ENCODE measurements at places on chromosomes 2 and 18.

GRCh38 chr2:65112633-65113032 is 17.3 kb downstream of the RAB1A start:
- no peak for DNase-seq

DNA sequence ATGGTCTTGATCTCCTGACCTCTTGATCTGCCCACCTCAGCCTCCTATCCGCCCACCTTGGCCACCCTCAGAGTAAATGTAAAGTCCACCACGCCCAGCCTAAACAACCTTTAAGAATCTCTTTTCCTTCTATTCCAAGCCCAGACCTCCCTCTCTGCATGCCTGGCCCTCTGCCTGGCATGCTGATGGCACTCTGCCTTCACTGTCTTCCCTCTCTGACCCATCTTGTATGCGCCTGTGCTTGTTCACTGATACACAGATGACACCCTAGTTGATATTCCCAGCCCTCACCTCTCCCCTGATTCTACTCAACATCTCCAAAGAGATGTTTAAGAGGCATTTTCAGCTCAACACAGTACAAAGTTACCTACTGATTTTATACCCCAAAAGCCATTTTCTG is 466.8 kb upstream of the MEX3C start:
- DNase-seq, result no peak

GRCh38 chr2:138209009-138209408 is 244.7 kb downstream of the HNMT start:
- no peak for DNase-seq

DNA sequence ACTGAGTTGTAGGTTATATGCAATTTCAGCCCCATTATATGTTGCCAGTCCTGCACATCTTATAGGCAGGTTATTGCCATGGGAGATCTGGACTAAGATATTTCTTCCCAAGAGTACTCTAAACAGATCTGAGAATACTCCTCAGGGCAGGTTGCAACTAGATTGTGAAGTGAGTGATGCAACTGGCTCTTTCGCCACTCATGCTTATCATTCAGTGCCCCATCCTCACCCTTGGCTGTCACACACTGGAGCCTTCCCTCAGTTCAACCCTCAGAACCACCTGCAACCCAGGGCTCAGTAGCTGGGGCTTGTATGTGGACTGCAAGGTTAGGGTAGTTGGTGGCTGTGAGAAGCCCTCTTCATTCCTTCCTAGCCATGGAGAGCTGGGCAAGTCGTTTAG is 14.1 kb downstream of the MERTK start:
- no peak for DNase-seq

DNA sequence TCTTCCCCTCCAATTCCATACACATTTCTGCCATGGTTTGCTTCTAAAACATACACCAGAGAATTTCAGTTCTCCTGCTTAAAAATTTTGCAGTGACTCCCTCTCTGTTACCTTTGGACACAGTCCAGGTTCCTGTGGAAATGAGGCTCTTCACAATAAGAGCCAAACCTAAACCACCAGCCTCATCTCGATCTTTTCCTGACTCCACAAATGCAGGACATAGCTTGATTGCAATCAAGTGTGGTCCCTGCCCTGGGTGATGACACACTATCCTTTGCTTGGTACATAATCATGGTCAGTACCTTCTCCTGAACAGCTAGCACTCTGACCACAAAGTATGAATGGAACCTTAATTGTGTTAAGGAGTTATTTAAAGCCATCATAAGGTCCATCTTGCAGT is 134.9 kb upstream of the CHAC2 start:
- DNase-seq, result no peak

DNA sequence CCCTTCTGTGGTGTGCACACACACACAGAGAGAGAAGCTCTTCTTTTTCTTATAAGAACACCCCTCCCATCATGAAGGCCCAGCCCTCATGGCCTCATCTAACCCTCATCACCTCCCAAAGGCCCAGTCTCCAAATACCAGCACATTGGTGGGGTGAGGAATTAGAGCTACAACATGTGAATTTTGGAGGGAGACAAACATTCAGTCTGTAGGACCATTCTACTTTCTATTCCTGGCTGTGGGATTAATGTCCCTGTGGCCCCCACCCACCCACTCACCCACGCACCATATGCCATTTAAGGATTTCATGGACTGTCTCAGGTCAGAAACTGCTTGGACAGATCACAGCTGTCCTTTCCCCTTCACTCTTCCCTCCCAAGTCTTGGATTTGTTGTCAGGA is 190.2 kb downstream of the GBX2 start:
- DNase-seq, result no peak

DNA sequence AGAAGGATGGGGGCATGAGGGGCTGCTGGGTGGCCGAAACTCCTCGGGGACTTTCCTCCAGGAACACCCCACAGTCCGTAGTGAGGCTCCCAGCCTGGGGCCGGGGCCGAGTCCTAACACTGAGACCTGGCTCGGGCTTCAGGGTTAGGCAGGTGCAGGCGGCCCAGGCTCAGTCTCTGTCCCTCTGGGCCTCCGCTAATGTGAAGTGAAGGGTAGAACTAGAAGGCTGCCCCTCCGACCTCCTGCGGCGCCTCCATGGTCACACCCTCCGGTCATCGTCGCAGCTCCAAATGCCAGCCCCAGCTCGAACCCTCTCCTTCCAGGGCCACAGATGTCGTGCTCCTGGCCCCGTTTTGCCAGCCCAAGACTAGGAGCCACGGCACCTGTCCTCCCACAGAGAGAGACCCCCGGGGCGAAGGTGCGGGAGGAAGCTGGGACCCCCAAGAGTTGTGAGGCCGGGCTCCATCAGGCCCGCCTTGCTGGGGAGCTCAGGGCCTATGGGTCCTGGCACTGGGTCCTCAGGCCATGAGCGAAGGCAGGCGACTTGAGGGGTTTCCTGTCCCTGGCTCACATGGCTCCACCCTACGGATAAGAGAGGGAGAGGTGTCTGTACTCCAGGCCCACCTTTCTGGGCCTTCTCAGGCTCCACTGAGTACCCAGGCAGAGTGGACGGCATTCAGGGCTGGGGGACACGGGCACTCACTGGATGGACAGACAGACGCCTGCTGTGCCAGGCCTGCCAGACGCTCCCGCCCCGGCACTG is 797 bp downstream of the ANO7 start:
- no peak for DNase-seq

GRCh38 chr18:49628119-49628518 is 66.3 kb downstream of the LIPG start:
- DNase-seq, result no peak

DNA sequence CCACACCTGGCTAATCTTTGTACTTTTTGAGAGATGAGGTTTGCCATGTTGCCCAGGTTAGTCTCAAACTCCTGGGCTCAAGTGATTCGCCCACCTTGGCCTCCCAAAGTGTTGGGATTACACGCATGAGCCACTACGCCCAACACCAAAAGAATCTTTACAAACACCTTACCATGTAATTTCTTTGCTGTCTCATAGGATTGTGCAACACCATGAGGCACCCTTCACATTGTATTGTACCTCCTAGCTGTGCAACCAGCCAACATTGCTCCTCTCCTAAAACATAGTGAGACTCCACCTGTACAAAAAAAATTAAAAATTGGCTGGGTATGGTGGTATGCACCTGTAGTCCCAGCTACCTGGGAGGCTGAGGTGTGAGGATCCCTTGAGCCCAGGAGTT is 3.1 kb upstream of the MFSD6 start:
- no peak for DNase-seq

DNA sequence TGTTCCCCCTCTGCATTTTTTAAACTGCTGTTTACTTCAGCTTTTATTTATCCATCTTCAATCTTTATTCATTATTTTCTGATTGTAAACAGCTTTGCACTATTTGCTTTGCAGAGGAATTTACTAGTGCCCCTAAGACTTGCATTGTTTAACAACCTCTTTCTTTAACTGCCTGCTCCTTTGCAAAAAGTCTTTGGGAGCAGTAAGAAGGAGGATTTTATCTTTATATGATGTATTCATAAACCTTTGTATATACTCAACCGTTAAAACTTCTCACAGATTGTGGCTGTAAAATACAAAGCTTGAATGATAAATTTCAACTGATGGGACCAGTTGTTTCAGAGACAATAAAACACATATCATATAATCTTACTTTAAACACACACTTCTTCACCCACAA is 20.1 kb upstream of the VIT start:
- DNase-seq, result no peak

- DNase-seq, result no peak
Measured at GRCh38 chr2:238791354-238791753, 56.5 kb upstream of the TWIST2 start.

DNA sequence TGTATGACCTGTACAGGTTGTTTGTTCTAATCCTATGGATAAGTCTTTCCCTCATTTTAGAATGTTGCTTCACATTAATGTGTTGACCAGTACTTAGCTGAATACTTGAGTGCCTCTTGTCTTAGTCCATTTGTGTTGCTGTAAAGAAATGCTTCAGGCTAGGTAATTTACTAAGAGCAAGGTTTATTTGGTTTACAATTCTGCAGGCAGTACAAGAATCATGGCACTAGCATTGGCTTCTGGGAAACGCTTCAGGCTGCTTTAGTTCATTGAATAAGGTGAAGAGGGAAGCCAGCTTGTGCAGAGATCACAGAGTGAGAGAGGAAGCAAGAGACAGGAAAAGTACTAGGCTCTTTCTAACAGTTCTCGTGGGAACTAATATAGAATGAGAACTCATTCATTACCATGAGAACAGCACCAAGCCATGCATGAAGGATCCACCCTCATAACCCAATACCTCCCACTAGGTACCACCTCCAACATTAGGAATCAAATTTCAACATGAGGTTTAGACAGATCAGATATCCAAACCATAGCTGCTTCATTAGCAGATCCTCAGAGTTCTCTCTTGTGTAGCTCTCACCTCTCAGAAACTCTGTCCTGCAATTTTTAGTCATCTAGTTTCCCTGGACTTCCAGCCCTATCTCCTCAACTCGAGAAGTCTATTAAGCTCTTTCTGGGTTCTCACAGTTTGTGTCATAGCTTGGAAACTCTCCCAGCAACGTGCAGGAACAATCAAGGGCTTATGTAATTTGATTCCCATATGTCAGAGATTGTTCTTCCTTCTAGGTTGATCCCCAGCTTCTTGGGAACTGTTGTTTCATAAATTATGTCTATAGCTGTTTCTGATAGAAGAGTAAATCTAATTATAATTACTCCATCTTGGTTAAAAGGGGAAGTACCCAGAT is 2082.3 kb upstream of the CELF4 start:
- peak; percentile 75 for DNase-seq

DNA sequence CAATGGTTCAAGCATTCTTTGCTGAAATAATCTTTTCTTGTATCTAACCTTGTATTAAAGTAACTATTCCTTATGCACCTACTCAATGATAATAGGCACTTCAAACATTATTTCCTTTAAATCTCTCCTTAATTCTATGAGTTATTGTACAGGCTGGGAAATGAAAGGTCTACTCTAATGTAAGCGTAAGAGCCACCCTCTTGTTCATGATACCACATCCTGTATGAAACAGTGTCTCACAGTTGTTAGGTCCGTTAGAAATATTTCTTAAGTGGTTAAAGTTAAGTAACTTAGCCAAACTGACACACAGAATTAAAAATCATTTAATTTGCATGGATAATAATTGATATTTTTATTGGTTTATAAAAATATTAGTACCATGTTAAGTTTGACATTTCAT is 162.5 kb upstream of the RPRM start:
- DNase-seq, result no peak

- no peak for DNase-seq
Measured at GRCh38 chr2:12554224-12555011, 162.3 kb upstream of the TRIB2 start.

GRCh38 chr2:102193074-102193473 is 6.3 kb downstream of the IL1RL2 start:
- no peak for DNase-seq

- DNase-seq, result peak; percentile 37
Measured at GRCh38 chr18:63890950-63891304, 3.4 kb downstream of the SERPINB2 start.

DNA sequence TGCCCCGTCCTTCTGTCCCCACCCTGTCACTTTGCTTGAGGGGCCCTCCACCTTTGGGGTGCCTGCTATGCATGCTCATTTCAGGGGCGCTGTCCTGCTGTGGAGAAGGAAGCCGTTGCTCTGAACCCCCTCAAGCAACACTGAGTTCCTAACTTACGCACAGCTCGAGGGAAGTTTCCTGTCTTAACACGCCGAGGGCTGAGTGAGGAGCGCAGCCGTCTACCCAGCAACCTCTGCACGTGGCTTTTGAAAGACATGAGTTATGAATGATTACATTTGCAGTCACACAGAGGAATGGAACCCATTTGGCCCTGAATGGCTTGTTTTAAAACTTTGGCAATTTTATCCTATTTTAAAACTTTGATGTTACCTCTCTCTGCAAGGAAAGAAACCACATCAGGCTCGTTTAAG is 14.0 kb downstream of the RAMP1 start:
- DNase-seq, result peak; percentile 67

- no peak for DNase-seq
Measured at GRCh38 chr2:172513524-172513900, 42.4 kb upstream of the PDK1 start.

GRCh38 chr18:58156516-58156915 is 112.5 kb downstream of the NEDD4L start:
- DNase-seq, result no peak

GRCh38 chr2:62304429-62305417 is 108.8 kb downstream of the B3GNT2 start:
- DNase-seq, result no peak

GRCh38 chr2:237524631-237525030 is 37.6 kb downstream of the MLPH start:
- DNase-seq, result no peak

DNA sequence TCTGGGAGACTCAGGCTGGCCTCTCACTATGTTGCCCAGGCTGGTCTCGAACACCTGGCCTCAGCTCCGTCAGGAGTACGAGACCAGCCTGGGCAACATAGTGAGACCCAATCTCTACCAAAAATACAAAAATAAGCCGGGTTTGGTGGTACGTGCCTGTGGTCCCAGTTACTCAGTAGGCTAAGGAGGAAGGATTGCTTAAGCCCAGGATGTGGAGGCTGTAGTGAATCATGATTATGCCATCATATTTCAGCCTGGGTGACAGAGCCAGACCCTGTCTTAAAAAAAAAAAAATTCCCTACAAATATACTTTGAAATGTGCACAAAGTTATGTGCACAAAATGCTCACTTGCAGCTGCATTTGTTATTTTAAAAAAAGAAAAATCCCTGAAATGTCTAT is 26.3 kb upstream of the AGAP1 start:
- DNase-seq, result no peak

All from tongue (tissue), 3 donors.